ENCODE measurements at places on chromosomes 13 and 19. TPM values are rescaled to one million over a fixed set of nuclear protein-coding genes. Genes with fewer than 3 reads are reported as not detected.

ZFP14 gene
- total RNA-seq: 2.8 TPM

ODAD3 gene
- 0.52 TPM for total RNA-seq

CPAMD8 gene
- total RNA-seq: 0.20 TPM

IGFLR1 gene
- 8.3 TPM for total RNA-seq

ZFR2 gene
- 0.34 TPM for total RNA-seq

CEACAM20 gene
- total RNA-seq: not detected

TIMM44 gene
- total RNA-seq: 136 TPM

STOML3 gene
- total RNA-seq: not detected

ACP7 gene
- 4.7 TPM for total RNA-seq

PCDH9 gene
- 0.02 TPM for total RNA-seq

ZNF541 gene
- not detected for total RNA-seq

CCDC8 gene
- total RNA-seq: 0.10 TPM

UBA52 gene
- 1,743 TPM for total RNA-seq

PTGIR gene
- not detected for total RNA-seq

FGF22 gene
- 1.5 TPM for total RNA-seq

CYP2B6 gene
- total RNA-seq: 0.74 TPM

IRF3 gene
- 129 TPM for total RNA-seq

TPTE2 gene
- total RNA-seq: not detected

TEX29 gene
- total RNA-seq: not detected

ZNF154 gene
- total RNA-seq: 0.10 TPM

OXGR1 gene
- not detected for total RNA-seq

LRG1 gene
- 1.3 TPM for total RNA-seq

ZNF492 gene
- not detected for total RNA-seq

UTP14C gene
- 9.0 TPM for total RNA-seq

TMEM238 gene
- total RNA-seq: 21.0 TPM

CCL25 gene
- total RNA-seq: not detected

KDM4B gene
- 35.9 TPM for total RNA-seq

IGSF23 gene
- total RNA-seq: not detected

Measured in HCT116 (cell line).